ENCODE measurements at places on chromosomes 4 and X. TPM values are rescaled to one million over a fixed set of nuclear protein-coding genes. Genes with fewer than 3 reads are reported as not detected.

The PAGE1 gene
- total RNA-seq: not detected

The DDX60 gene
- total RNA-seq: 1.5 TPM

The PCYT1B gene
- not detected for total RNA-seq

The NOCT gene
- 12.7 TPM for total RNA-seq

The SMPX gene
- not detected for total RNA-seq

The SPANXN5 gene
- not detected for total RNA-seq

The SLC25A43 gene
- total RNA-seq: 28.7 TPM

The ARHGAP36 gene
- total RNA-seq: not detected

The GPR50 gene
- 0.22 TPM for total RNA-seq

The LRP2BP gene
- total RNA-seq: 0.13 TPM

The GABRE gene
- total RNA-seq: 21.9 TPM

The NRK gene
- not detected for total RNA-seq

The PLAC1 gene
- total RNA-seq: 0.26 TPM

The CTAG1A gene
- total RNA-seq: 0.18 TPM

The RNF128 gene
- total RNA-seq: not detected

The IGFBP7 gene
- total RNA-seq: 191 TPM

The CXorf58 gene
- not detected for total RNA-seq

The JADE3 gene
- 11.8 TPM for total RNA-seq

The SH3BGRL gene
- 39.5 TPM for total RNA-seq

The KIT gene
- not detected for total RNA-seq

The ITGB1BP2 gene
- 0.87 TPM for total RNA-seq

All from A549 treated with CpdA at 1 μM for 4 hours (cell line).